ENCODE measurements at places on chromosomes 2 and 18.

GRCh38 chr2:240620149-240620731 is 5.0 kb upstream of the GPR35 start:
- DNase-seq = no peak

DNA sequence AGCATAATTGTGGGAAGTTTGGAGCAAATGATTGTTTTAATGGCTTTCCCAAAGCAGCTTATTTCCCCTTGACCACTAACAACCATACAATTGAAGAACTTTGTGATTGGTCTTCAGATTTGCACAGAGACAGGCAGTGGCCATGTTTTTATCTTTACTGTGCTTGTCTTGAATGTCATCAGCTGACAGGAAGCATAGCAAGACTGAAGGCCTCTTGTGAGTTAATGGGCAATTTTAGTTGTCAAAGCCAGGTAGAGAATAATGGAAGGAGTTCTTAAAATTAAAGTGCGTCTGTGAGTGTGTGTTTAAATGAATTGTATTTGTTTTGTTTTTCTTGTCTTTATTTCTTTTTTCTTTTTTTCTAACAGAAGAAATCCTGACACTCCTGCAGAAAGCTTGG is 809.9 kb downstream of the TSN start:
- DNase-seq = no peak

GRCh38 chr2:29920631-29921559 is 491 bp downstream of the ALK start:
- peak; percentile 34 for DNase-seq

GRCh38 chr2:13876491-13877037 is 756.0 kb upstream of the LRATD1 start:
- no peak for DNase-seq

GRCh38 chr2:232982926-232983668 is 30.0 kb downstream of the NGEF start:
- no peak for DNase-seq

- peak; percentile 84 for DNase-seq
Observed at GRCh38 chr2:72887032-72887739, at the start of gene SPR. TSS of gene SPR (plus strand) at chr2:72887408. CDS start at chr2:72887433, 25 bp downstream.

GRCh38 chr18:27763936-27764335 is 413.0 kb downstream of the CDH2 start:
- DNase-seq = no peak

- no peak for DNase-seq
Observed at GRCh38 chr18:378079-378478, 110.2 kb upstream of the THOC1 start.

- no peak for DNase-seq
Observed at GRCh38 chr18:51184091-51184457, 13.4 kb downstream of the MEX3C start.

DNA sequence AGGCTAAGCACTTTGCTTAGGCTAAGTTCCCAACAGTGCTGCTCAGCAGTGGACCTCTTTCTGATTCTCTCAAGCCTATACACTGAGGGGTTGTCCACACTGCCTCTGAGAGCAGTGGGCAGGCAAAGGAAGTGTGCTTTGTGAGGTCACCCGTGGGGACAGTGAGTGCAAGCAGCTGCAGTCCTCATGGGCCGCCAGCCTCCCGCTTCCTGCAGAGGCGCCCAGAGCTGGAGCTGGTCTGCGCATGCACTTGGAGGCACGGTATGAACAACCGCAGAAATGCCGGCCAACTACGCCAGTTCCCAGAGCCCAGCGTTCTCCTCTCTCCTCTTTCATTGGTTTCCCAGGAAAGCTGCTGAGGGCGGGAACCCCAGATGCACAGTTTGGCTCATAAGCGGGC is 149.5 kb upstream of the DLX2 start:
- DNase-seq = no peak

DNA sequence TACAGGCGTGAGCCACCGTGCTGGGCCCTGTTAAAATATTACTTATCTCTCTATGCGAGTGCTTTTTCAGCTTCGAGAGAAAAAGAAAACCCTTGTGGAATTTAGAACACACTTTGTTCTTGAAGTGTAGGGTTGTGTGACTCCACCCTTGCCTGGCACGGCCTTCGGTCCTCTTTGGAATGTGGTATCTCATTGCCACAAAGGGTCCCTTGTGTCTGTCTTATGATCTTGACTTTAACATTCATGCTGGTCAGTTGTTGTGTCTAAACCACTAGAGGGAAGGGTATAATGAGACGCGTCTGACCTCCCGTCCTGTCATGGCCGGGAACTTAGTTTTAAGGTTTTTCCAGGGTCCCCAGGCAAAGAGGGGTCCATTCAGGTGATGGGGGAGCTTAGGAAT is 246.4 kb downstream of the VAPA start:
- no peak for DNase-seq

DNA sequence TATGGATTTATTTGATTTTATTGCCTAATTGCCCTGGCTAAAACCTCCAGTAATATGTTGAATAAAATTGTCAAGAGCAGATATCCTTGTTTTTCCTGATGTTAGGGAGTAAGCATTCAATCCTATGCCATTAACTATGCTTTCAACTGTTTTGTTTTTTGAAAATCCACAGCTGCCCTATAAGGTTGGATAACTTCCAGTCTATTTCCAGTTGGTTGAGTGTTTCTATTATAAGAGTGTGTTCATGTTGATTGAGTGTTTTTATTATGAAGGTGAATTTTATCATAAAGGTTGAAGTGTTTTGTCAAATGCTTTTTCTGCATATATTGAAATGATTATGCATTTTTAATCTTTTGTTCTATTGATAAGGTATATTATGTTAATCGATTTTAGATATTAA is 149.9 kb upstream of the SCN7A start:
- no peak for DNase-seq

DNA sequence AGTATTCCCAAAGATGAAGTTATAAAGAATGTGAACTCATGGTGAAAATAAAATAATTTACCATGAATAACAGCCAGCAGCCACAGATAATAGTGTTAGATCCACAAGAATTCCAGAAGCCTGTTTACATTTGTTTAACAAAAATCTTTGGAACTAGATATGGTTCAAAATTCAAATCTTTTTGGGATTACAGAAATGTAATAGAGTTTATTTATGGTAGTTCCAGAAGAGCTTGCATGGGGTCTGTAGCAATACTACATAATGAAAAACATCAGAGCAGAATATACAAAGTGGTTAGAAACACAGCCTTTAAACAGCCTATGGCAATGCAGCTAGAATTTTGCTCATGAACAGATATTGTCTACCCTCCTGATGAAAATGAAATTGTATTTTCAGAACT is 179.1 kb downstream of the RDH14 start:
- no peak for DNase-seq

GRCh38 chr18:67525328-67526099 is 9.0 kb upstream of the DSEL start:
- DNase-seq = no peak

GRCh38 chr18:79427368-79428225 is 31.9 kb downstream of the NFATC1 start:
- DNase-seq = no peak

GRCh38 chr2:165528691-165529090 is 59.2 kb downstream of the CSRNP3 start:
- DNase-seq = no peak

DNA sequence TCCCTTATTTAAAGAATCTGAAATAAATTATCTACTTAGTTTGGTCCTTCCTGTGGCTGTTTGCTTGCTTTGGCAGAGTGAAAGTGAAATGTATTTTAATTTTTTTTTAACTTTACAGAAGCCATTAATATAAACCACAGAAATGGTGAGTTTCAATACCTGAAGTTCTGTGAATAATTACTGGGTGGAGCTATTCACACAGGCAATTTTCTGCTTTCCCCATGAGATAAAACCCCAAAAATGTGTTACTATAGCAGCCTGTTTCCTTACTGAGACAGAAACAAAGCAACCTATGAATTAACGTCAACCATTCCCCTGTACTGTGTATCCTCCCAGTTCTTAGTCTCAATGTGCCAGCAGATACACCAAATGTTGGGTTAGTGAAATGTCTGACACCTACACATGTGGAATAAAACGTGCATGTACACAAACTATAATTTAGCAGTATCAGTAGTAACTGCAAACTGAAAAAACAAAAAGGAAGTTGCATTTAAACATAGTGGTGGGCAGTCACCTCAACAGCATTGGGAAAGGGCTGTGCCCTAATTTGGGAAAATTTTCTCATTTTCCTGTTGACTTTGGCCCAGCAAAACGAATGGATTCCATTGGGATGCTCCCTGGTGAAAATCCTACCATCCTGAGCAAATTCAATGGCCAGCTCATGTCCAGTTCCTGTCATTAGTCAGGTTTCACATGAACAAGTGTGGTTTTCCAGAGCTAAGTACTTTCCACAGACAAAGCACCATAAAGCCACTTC is 73.1 kb upstream of the RMDN2 start:
- peak; percentile 72 for DNase-seq

DNA sequence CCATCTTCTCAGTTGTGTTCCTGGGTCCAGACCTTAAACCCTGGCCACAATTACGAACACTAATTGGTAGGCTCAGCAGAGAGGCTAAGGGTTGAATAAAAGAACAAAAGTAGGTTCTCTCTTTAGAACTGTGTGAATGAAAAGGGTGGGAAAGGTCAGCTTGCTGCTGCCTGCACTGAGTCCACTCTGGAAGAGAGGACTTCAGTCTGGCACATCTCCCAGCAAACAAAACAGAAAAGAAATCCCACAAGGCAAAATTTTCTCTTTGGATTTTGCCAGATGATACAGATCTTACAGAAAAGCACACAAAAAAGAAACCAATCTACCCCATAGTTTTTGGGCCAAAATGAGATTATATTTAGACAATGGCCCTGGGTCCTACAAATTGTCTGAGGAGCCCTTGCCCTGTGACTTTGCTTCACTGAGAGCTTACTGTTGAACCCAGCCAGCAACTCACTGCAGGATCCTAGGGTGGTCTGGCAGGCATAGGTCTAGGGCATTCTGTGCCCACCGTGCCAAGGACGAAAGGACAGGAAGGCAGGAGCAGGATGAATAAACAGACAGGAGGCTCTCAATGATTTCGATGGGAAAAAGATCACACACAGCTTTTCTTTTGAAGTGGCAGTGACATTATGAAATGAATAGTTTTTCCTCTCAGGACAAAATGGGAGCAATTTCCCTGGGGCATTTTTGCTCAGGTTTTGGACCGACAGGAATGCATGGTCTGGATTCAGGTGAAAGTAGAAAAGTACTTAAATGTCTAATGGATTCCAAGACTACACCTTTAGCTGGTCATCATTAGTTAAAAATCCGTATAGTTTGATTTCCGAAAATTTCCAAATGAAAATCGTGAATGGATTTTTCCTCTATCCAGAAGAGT is 68.4 kb upstream of the STAM2 start:
- no peak for DNase-seq

DNA sequence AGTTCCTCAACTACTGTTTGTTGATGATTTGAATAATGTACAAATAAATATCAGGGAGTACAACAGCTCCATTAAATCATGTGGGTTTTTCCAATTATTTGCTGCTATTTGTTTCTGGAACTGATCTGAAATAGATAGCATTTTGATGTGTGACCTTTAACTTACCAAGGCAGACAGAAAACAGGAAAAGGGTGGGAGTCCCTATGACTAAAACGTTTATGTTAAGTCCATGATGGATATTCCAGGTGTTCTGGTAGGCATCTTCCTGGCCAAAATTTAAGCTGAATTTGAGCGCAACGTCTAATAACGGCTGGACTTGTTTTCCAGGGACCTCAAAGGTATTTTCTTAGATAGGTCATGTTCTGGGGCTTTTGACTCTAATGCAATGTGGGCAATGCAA is 41.6 kb downstream of the WIPF1 start:
- DNase-seq = no peak

GRCh38 chr2:178592655-178593054 is 112.4 kb downstream of the PLEKHA3 start:
- no peak for DNase-seq

DNA sequence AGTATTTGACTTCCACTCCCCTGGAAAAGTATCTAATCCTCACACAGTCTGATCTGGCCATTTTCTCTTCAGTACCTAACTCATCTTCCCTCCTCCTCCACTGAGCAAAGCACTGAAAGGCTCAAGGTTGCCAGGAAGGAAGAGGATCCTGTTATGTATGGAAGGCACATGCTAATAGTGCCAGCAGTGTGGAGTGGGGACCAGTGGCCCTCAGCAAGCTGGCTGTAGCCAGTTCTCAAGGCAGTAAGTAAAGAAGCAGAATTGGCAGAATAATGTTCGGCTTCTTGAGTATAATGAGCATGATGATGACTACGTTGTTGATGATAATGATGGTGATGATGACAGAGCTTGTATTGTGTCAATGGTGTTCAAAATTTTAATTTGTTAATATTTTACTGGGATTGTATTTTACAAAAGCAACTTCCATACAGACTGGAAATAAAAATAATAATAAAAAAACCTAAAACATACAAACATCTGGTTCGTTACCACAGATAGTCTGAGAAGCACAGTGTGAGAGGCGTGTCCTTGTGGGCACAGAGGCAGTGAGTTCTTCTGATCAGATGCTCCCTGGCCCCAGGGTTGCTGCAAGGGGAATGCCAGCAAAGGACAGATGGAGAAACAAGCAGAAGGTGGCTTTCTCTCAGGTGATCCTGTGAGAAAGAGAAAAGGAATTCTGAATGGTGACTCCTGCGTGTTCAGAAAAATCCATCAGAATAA is 528.8 kb downstream of the CMPK2 start:
- DNase-seq = no peak

GRCh38 chr18:55244546-55244945 is 285.3 kb upstream of the CCDC68 start:
- DNase-seq = no peak

DNA sequence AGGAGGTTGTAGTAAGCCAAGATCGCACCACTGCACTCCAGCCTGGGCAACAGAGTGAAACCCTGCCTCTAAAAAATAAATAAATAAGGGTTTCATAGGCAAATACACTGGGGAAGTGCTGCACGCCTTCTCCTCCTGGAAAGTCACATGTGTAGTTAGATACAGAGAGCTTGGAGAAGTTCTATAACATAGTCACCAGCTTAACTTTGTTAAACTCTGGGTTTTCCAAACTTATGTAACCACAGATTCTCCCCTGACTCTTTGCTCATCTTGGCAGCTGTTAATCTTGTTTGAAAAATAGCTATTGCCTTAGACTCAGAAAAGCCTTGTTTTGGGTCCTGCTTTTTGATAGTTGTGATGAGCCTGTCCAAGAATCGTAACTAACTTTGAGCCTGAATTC is 25.2 kb downstream of the KIAA2012 start:
- DNase-seq = no peak

DNA sequence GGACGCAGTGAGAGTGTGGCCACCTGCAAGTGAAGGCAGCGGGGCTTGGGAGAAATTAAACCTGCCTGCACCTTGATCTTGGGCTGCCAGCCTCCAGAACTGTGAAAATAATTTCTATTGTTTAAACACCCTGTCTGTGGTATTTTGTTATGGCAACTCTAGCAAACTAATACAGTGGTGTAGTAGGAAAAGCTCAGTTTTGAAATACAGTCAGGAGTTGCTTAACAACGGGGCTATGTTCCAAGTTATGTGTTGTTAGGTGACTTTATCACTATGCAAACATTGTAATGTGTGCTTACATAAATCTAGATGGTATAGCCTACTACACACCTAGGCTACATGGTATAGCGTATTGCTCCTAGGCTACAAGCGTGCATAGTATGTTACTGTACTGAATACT is 93.4 kb upstream of the FN1 start:
- no peak for DNase-seq
